ENCODE measurements at places on chromosomes 16 and 17.

GRCh38 chr17:41013181-41013580, 4.3 kb upstream of the KRTAP3-1 start:
- no peak for DNase-seq

GRCh38 chr17:17677299-17678040, 3.8 kb upstream of the RAI1 start:
- DNase-seq, result no peak

GRCh38 chr17:76075364-76076145, 974 bp downstream of the GALR2 start:
- no peak for DNase-seq

GRCh38 chr17:3935140-3935542, 18.9 kb upstream of the P2RX1 start:
- DNase-seq, result no peak

- no peak for DNase-seq
Observed at GRCh38 chr17:64534187-64534586, 27.4 kb downstream of the CEP95 start.

DNA sequence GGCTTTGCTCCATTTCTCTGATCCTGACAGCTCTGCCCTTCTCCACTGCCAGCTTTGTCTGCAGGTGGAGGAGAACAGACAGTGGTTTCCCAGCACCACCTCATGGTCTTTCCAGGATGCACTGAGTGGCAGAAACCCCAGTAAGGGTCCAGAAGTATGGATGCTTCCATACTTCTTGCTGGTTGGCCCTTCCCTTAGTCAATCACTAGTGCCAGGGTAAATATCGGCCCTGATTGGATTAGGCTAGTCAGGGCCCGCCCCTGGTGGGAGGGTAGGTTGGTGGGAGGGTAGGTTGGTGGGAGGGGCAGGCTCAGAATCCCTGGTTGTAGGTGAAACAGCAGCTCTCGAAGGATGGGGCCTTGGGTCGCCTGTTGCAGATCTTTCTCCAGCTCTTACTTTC, 10.2 kb downstream of the RNF213 start:
- no peak for DNase-seq

GRCh38 chr16:3951861-3952736, 71.6 kb upstream of the CREBBP start:
- DNase-seq, result no peak

DNA sequence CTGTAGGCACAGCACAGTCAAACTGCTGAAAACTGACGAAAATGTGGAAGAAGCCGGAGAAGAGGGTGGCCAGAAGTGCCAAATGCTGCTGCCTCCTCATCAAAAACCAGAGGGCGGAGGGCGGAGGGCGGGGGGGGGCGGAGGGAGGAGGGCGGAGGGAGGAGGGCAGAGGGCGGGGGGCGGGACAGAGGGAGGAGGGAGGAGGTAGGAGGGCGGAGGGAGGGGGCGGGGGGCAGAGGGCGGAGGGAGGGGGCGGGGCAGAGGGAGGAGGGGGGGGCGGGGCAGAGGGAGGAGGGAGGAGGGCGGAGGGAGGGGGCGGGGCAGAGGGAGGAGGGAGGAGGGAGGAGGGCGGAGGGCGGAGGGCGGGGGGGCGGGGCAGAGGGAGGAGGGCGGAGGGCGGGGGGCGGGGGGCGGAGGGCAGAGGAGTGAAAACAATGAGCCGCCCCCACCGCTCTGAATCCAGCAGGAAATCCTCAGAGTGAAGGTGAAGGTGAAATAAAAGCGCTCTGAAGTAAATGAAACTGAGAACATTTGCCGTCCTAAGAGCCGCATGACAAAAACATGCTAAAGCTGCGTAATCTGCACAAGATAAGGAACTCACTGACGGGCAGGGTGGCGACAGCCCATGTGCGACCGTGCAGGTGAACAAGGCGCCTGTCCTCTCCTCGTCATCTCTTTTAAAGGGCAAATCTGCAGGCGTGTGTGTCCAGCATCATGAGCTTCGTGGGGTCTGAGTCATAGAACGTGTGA, 22.6 kb upstream of the CBFA2T3 start:
- peak; percentile 9 for DNase-seq

DNA sequence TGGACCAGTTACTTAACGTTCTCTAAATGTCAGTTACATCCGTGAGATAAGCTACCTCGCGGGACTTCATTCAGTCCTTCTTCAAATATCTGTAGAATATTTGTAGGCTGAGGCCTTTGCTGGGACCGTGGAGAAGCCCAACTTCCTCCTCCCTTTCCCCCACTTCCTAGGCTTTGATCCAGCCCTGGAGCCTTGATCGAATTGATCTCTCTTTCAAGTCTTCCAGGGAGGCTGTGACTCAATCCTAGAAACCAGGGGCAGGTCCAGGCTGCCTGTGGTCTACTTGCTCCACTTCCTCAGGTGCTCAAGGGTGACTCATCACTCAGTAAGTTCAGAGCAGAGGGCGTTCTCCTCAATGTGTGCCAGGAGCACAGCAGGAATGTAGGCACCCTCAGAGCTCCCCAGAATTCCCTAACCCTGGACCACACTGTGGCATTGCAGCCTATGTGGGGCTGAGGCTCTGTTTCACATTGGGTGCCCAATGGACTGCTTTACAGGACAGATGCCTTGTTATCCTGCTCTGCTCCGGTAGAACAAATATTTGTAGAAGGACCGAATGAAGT, 11.2 kb upstream of the CEP20 start:
- DNase-seq, result peak; percentile 40

GRCh38 chr17:50672831-50673551, 34.7 kb downstream of the ANKRD40 start:
- DNase-seq, result no peak

DNA sequence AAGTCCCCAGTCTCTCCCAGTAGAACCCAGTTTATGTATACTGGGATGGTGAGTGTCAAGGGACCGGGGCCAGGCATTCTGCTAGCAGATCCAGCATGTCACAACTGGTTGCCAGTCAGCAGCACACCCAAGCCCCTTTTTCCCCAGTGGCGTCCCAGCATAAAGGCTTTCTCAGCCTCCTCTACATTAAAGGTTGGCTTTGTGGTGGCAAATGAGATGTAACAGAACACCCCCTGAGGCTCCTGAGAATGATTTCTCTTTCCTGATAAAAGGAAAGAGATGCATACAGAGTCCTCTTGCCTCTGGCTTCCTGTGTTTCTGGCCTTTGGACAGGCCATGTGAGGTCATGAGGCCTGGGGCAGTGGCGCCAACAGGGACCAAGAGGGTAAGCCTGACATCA, 27.9 kb downstream of the IRX6 start:
- DNase-seq, result no peak

DNA sequence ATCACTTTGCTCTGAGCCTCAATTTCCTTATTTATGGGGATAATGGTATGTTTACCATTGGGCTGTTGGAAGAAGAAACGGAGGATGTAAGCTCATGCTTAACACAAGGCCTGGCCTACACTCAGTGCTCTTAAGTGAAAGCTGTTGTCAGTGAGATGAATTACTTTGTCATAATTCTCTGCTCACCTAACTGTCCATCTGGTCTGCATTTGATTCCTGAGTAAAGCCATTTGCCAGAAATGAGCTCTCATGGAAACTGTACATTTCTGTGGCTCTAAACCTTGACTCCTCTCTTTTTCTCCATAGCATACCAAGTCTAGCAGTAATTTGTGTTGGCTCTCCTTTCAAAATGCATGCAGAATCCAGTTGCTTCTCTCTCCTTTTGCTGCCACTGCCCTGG, 445.7 kb downstream of the UTP18 start:
- no peak for DNase-seq

DNA sequence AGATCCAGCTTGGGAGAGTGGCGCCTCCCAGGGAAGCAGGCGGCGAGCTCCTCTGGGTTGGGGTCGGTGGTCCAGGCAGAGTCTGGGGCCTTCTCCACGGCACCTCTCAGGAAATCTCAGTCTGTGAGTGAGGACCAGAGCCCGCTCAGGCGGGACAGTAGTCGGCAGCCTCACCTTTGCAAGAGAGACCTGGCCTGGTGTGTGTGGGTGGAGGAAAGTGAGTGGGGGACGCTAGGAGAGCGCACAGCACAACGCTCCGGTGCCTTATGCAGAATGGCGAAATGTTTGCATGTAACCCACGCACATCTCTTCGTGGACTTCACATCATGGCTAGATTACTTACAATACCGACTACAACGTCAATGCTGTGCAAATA, 2.2 kb downstream of the AHSP start:
- no peak for DNase-seq

DNA sequence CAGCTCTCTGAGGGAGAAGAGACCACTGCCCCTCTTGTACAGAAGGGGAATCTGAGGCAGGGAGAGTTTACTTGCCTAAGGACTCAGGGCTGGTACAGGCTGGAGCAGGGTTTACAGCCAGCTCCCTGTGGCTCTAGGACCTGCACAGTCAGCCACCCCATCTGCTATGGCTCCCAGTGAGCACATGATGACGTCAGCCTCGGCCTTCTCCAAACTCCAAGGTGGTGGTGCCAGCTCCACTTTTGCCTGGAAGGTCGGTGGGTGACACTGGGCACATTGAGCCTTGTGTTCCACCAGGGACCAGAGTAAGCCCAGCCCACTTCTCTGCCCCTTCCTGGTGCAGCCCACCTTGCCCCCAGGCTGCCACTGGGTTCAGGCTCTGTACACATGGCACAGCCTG, 202.2 kb downstream of the ENGASE start:
- DNase-seq, result no peak

DNA sequence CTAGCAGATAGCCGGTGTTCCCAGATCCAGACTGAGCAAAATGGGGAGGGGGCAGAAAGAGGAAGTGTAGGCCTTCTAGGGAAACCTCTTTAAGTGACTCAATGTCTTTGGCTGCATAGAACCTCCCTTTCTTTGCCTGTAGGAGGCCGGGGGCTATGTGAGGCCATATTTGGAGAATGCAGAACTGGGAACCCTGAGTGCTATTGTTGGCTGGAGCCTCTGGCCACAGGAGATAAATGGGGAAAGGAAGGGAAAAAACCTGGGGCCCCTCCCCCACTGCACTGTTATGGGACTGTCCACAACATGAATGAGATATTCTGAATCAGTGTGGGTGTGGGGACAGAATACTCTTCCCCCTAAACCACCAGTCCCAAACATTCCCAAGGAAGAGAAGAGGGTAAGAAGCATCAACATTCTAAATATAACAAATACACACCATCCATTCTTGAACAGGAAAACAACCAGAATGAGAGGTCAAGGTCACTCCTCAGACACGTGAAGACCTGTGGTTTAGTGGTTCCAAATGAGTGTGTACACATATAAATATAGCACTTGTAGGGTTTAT, 2.4 kb downstream of the VPS25 start:
- no peak for DNase-seq

- no peak for DNase-seq
Observed at GRCh38 chr16:86663685-86664521, 85.6 kb downstream of the FOXL1 start.

DNA sequence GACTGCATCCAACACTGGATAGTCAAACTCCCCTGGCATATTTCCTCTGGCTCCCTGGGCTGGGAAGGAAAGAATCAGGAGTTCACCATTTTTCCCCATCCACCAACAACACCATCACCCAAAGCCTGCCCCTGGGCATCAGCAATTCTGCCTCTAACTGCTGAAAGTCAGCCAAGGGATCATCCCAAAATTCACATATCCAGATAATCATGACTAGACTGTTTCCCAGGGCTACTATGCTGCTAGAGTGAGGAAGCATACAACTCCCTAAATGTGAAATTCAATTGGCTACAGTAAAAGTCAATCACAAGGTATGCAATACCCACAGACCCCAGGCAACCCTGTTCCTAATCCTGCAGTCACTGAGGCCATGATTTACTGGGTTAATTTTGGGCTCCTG, 230.6 kb downstream of the C16orf95 start:
- no peak for DNase-seq

DNA sequence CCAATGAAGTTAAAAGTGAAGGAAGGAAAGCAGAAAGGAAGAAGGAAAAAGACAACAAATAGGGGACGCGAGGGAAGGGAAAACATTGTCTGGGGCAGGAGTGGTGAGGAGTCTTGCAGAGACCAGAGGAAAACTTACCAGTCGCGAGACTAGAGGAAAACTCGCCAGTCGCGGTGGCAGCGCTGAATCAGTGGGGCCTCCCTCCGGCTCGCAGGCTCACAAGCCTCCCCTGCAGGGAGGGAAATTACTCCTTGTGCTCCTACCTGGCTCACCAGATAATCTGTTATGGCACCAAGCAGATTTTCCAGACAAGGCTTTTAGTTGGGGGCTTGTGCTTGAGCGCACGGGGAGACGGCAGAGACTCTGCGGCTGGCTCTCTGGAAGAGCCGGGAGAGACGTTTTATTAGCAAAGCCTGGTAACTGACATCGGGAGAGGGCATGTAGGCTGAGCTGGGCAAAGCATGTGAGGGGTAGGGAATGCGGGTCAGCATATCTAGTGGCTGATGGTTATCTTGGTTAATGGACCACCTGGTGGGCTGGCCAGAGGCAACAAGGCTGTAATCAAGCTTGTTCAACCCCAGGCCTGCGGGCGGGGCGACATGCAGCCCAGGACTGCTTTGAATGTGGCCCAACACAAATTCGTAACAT, 37.1 kb downstream of the LCMT1 start:
- no peak for DNase-seq

GRCh38 chr16:4601036-4601863, 13.4 kb downstream of the UBALD1 start:
- DNase-seq, result no peak

DNA sequence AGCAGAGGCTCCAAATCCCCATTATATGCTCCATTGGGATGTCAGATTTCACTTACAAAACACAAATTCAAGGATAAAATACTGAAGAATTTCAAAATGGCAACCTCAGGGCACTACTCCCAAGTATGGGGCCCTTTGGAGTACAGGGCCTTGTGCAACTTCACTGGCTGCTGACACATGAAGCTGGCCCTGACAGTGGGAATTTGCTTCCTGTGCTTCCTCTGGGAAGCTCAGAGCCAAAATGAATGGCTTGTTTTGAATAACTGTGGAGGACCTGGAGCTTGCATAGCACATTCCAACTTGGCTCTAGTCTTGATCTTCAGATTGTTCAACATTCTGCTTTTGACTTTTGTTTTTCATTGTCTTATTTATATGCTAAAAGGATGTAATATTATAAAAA, 52.3 kb upstream of the HNF1B start:
- DNase-seq, result no peak

GRCh38 chr16:9136596-9136995, 45.2 kb downstream of the HAPSTR1 start:
- no peak for DNase-seq

DNA sequence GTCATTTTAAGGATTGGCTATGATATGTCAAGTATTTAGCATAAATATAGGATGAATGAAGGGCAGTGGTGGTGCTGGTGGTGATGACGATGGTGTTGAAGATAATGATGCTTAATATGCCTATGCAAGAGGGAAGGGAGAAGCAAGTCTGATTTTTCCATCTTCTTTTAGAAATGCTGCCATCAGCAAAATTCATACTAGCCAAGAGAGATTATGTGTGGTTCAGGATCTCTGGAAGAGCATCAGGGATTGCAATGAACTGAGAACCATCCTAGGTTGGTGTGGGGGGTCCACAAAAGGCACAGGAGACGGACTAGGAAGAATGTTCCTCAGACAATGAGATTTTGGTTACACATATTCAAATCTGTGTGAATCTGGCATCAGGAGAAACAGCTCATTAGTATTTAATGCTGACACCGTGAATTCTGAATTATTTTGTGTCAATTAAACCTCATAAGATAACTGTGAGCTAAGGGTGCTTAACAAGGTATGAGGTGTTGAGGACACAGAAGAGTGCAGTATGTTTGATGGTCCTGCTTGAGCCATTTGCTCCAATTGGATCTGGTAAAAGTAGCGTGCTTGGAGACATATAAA, 1120.8 kb upstream of the GOT2 start:
- DNase-seq, result no peak

- DNase-seq, result peak; percentile 88
Observed at GRCh38 chr16:4307215-4308037, 8.4 kb upstream of the GLIS2 start.

- no peak for DNase-seq
Observed at GRCh38 chr17:78381601-78382232, 3.3 kb downstream of the PGS1 start.

Measured in stimulated activated CD4-positive, alpha-beta T cell treated with anti-CD3 and anti-CD28 coated beads, Interleukin-12 subunit alpha, Interleukin-12 subunit beta, amount 100 ng/mL, for 48 hours (primary cell).